Stimulated activated CD8-positive, alpha-beta memory T cell treated with anti-CD3 and anti-CD28 coated beads, Interleukin-4, amount 100 ng/mL, for 24 hours (primary cell): ENCODE measurements at places on chromosomes 7 and 10.

GRCh38 chr10:11827414-11827813 is 4.3 kb downstream of the PROSER2 start:
- no peak for DNase-seq

DNA sequence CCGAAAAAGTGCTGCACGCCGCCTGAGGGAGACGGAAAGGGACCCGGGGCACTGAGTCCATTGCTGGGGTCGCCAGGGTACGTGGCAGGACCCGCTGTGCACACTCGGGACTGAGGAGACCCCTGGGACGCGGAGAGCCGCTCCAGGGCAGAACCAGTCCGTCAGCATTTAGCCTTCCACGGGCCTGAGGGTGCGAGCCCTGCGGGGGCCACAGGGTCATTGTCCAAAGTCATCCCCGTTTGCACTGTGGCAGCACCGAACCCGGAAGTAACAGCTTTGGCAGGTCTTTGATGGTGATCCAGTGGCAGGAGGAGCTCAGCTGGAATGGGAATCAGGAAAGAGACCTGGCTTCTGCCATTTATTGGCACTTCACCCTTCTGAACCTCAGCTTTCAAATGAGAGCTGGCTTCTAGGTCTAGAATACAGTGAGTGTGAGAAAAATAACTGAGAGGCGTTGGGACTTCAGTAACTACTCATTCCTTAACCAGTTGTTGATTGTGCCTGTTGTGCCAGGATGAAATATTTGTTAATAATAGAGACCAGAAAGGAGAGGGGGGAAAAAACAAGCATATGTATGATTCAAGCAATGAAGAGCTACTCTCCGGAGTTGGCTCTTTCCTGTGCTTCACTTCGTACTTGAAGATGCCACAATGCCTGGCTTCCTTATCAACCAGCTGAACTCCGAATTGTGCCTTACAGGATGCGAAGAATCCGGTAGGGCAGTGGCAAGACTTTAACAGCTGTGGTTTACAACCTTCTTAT is 811 bp upstream of the ARHGAP12 start:
- DNase-seq, result peak; percentile 4

DNA sequence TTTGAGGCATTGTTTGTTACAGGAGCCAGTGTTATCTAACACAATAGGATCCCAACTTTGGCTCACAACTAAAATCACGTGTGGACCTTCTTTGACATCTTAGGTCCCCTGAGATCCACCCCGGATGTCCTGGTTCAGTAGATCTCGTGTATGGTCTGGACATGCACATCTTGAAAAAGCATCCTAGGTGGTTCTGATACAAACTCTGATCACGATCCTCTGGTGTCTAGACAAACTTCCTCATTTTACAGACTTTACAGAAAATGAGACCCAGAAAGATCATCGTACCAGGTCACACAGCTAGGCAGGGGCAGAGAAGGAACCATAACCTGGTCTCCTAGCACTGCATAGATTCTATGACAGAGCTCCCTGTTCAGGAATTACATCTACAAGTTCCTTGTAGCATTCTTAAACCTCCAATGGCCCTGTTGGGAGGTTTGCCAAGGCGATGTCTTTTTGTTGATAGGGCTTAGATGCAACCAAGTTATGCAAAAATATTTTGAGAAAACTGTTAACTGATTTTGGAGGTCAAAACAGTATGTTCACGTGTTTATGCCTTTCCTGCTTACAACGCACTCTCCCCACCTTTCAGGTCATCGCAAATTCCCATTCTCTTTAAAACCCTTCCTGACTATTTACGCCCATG is 30.8 kb upstream of the CHST15 start:
- no peak for DNase-seq

DNA sequence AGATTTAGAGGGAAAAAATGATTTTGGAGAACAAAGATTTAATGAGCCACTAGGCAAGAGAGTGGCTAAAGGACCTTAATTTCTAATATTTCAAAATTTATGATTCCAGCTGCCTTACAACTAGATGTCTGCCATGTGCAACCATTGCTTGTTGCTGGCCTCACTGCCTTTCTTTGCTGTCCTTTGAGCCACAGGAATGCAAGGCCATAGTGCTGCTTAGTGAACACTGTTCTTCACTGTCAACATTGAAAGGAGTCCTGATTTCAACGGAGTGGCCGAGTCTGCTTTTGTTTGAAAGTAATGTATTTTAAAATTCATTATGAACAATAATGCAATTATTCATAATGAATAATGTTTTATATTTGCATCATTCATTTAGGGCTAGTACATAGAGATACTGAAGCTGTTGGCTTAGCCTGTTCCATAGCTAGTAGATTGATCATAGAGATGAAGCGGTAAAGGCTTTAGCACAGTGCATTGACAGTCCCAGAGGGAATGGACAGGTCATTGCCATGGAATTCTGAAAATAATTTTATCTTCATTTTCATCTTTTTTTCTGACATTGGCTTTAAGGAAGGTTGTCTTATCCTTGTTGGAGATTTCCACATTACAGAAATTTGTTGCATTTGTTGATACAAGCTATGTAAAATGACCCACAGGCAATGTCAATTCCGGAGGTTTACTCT is 544.1 kb downstream of the AUTS2 start:
- DNase-seq, result no peak

- DNase-seq, result no peak
Measured at GRCh38 chr10:16945593-16945992, 128.4 kb upstream of the RSU1 start.

DNA sequence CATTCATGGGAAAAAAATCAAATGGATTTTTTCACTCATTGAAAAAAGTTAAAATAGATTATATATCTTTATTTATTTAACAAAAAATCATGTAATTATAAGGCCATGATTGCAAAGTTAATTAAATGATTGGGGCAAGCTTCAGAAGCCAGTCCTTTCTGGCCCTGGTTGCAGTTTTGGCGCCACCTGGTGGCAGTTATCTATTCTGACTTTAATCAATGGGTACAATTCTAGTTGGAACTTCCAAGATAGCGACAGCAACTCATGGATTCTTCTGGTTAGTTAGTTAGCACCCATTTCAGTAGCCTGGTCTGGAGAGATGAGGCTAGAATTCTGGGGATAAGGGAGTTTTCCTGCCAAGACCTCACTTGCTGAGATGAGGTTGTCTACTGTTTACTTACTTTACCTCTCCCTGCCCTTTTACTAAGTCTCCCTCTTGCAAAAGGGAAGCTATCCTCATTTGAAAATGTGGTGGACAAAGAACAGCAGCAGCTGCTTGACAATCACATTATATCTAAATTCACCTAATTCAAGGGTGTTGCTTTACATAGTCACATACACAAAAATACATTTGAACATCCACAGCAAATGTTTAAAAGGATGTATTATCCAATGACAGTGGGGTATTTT is 42.3 kb downstream of the NOC3L start:
- DNase-seq, result peak; percentile 35
